ENCODE measurements at places on chromosomes 7 and 10. TPM values are rescaled to one million over a fixed set of nuclear protein-coding genes. Genes with fewer than 3 reads are reported as not detected.

The NXPH1 gene
- 0.17 TPM for total RNA-seq

The SAMD9 gene
- 5.3 TPM for total RNA-seq

The CALHM1 gene
- total RNA-seq: not detected

The CADPS2 gene
- 7.5 TPM for total RNA-seq

The UBTD1 gene
- total RNA-seq: 12.8 TPM

The PLPP4 gene
- total RNA-seq: not detected

DNA sequence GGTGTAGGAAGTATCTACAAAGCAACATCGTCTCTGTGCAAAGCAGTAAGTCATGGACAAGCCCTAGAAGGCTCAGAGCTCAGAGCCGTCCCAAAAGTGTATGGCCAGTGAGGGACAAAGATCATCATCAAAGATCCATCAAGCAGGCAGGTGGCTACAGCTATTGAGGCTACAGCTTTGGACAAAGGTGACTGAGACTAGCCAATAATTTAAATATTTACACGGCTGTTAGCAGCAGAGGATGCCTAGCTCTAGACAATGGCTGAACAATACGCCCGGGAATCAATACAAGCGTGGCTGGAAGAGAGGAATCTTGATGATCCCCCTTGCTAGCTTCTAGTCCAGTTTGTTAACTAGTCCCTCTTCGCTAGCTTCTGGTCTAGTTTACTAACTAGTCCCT, 17.9 kb downstream of the NMT2 start:
- H3K4me3 ChIP-seq: no peak overlapping the region
- no peaks in the 10 kb centered on the region for H3K36me3 ChIP-seq
- H3K4me1 ChIP-seq: no peaks in the 10 kb centered on the region
- H3K27me3 ChIP-seq: no peaks in the 10 kb centered on the region
- H3K27ac ChIP-seq: no peak overlapping the region

DNA sequence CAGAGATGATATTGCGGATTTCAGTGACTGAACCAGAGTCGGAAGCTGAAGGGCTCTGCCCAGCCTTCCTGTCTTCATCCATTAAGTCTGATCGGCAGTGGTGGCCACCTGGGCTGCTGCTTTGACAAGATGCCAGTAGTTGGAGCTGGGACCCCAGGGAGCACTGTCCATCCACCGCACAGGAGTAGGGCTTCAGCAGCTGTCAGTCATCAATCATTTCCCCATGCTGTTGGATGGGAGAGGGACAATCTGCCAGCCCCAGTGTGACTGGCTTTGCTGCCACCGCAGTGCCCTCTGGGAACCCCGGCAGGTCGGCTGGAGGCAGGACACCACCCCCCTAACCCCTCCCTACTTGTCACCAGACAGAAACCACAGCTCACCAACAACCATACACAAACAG, 23.0 kb upstream of the GPR146 start:
- no peaks in the 10 kb centered on the region for H3K4me1 ChIP-seq
- H3K4me3 ChIP-seq: no peak overlapping the region
- H3K36me3 ChIP-seq: peaks cover 14% of the 10 kb centered on the region
- H3K27me3 ChIP-seq: no peaks in the 10 kb centered on the region

GRCh38 chr10:79139124-79139835, 70.5 kb downstream of the ZMIZ1 start:
- H3K36me3 ChIP-seq: peaks cover 2% of the 10 kb centered on the region
- no peaks in the 10 kb centered on the region for H3K27me3 ChIP-seq
- no peak overlapping the region for H3K4me3 ChIP-seq
- DNase-seq: no peak
- H3K4me1 ChIP-seq: peaks cover 3% of the 10 kb centered on the region

- no peak overlapping the region for H3K27ac ChIP-seq
- no peaks in the 10 kb centered on the region for H3K27me3 ChIP-seq
- no peaks in the 10 kb centered on the region for H3K36me3 ChIP-seq
These were observed 428.9 kb upstream of the AUTS2 start for GRCh38 chr7:69169386-69169785.

DNA sequence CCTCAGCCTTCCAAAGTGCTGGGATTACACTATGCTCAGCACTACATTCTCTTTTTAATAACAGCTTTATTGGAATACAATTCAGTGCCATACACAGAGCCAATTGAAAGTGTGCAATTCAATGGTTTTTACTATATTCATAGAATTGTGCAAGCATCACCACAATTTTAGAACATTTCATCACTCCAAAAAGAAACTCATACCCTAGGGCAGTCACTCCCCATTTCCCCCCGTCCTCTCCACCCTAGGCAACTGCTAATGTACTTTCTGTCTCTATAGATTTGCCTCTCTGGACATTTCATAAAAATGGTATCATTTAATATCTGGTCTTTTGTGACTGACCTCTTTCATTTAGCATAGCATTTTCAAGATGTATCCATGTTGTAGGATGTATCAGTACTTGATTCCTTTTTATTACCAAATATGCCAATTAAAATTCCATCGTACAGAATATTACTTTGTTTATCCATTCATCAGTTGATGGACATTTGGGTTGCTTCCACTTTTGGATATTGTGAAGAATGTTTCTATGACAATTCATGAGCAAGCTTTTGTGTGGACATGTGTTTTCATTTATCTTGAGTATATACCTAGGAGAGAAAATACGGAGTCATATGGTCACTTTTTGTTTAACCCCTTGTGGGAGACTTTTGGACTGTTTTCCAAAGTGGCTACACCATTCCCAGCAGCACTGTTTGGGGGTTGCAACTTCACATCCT, 6.3 kb upstream of the XPNPEP1 start:
- H3K27ac ChIP-seq: no peak overlapping the region
- no peaks in the 10 kb centered on the region for H3K36me3 ChIP-seq
- no peak overlapping the region for H3K4me3 ChIP-seq
- H3K4me1 ChIP-seq: no peaks in the 10 kb centered on the region
- no peaks in the 10 kb centered on the region for H3K27me3 ChIP-seq

GRCh38 chr10:6579904-6580278, at the start of gene PRKCQ:
Gene PRKCQ, minus strand, starts transcription at chr10:6580276. Its CDS starts 65,141 bp downstream, at chr10:6515135.
- H3K4me3 ChIP-seq: peak within 1 kb of the TSS; percentile 65
- DNase-seq: no peak
- peak within 1 kb of the TSS; percentile 43 for H3K27ac ChIP-seq

DNA sequence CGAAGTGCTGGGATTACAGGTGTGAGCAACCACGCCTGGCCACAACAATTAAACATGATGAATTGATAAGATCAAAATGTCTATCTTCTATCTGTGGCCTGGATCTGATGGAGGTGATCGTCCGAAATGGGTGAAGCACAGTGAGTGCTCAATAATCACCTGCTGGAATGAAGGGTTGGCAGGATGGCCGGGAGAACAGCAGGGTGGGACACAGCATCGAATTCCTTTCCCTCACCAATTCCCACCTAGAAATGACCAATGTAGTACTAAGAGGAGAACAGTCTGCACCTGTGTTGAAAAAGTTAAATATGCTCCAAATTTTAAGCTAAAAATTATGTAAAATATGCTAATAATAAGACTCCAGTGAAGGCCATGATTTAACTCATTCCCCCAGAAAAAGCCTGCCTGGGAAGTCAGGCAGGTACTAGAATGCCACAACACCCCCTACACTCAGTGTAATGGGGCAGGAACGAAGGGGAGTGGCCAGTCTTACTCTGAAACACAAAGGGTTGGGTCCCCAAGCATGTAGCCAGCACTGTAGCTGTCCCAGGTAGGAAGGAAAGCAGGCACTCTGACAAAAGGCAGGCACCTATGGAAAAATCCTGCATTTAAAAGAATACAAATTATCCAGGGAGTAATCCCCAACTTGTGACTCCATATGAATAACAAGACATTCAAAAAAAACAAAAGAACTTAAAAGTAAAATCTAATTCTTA, 110.3 kb downstream of the VPS41 start:
- no peak overlapping the region for H3K4me3 ChIP-seq
- no peaks in the 10 kb centered on the region for H3K36me3 ChIP-seq
- H3K4me1 ChIP-seq: no peaks in the 10 kb centered on the region
- DNase-seq: no peak
- H3K27me3 ChIP-seq: no peaks in the 10 kb centered on the region

DNA sequence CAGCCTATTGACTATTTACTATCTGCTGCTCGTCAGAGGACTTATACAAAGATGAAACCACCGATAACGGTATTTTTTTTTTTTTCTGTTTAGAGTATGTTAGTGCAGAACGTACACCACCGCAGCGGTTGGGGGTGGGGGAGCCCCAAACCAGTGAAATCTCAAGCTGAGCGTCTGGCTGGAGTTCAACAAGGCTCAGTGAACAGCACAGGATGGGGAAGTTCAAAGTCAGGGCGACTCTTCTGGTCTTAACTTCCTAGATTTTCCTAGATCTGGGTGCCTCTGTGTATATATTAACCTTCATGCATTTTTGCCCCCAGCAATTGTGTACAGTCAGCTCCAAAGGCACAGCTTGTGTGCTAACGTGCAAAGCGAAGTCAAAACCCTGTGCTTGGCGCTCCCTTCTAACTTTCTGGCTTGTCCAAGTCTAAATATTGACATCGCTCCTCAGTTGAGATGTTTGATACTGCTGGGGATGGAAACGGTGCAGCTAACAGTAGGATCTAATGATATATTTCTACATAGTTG, 1.1 kb downstream of the RHOBTB1 start:
- H3K27ac ChIP-seq: no peak overlapping the region
- no peak for DNase-seq
- H3K4me3 ChIP-seq: peak overlapping the region; percentile 72

DNA sequence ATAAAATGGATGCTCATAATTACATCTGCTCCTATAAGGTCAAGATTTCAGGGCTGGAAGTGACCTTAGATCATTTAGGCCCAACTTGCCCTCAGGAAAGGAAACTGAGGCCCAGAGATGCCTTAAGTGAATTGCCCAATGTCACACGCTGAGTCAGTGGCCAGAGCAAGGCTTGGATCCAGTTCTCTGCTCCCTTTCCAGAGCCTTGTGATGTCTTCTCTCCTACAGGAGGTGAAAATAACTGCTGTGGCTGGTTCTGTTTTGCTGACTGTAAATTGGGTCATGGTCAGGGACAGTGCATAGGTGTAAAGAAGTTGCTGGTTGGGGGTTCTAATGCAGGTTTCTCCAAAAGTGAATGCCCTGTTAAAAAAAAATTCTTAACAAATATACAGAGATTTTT, 91.3 kb downstream of the TCF7L2 start:
- H3K36me3 ChIP-seq: peaks cover 55% of the 10 kb centered on the region
- no peak for DNase-seq
- H3K4me1 ChIP-seq: peaks cover 8% of the 10 kb centered on the region
- no peaks in the 10 kb centered on the region for H3K27me3 ChIP-seq
- H3K27ac ChIP-seq: no peak overlapping the region

- H3K36me3 ChIP-seq: no peaks in the 10 kb centered on the region
- no peak overlapping the region for H3K27ac ChIP-seq
- no peak for DNase-seq
- no peak overlapping the region for H3K4me3 ChIP-seq
These were observed 402.7 kb downstream of the IPMK start for GRCh38 chr10:57864765-57865680.

- no peak overlapping the region for H3K4me3 ChIP-seq
- no peaks in the 10 kb centered on the region for H3K27me3 ChIP-seq
- DNase-seq: no peak
- H3K36me3 ChIP-seq: no peaks in the 10 kb centered on the region
- no peaks in the 10 kb centered on the region for H3K4me1 ChIP-seq
These were observed 48.2 kb upstream of the FXYD4 start for GRCh38 chr10:43323245-43323644.

DNA sequence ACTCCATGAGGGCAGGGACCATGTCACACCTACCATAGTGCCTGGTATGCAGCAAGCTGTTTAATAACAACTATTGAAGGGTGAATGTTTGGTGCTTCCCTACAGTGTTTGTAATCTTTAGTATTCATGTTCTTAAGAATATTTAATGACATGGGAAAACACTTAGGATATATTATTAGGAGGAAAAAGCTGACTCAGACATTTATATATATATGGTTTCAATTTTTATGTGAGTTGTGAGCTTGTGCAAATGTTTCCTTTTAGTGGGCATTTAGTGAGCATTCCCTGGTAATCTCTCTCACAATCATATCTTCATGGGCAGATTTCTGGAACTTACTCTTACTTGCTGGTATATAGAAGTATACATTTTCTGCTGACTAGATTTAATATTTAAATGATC, 359.1 kb downstream of the EXOC4 start:
- H3K36me3 ChIP-seq: no peaks in the 10 kb centered on the region
- no peak for DNase-seq
- no peaks in the 10 kb centered on the region for H3K27me3 ChIP-seq
- H3K4me1 ChIP-seq: no peaks in the 10 kb centered on the region
- H3K4me3 ChIP-seq: no peak overlapping the region

DNA sequence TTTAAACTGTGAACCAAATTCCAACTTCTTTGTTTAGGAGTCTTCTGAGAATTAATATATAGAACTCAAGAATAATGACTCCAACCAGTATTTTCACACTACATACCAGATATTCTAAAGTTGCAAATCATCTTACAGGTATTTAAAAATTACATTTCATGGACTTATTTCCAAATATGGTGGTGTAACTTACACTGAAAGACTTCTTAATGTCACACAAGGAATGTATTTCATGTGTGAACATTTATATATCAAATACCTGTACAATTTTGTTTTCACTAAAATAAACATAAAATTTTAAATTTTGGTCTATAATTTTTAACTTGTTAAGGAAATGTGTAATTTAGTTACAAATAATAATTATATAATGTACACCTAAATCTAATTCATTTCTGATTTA, 2.6 kb upstream of the CDK6 start:
- DNase-seq: no peak
- H3K27me3 ChIP-seq: no peaks in the 10 kb centered on the region
- H3K36me3 ChIP-seq: no peaks in the 10 kb centered on the region
- no peak overlapping the region for H3K4me3 ChIP-seq
- no peak overlapping the region for H3K27ac ChIP-seq

GRCh38 chr10:59143544-59143943, 32.9 kb upstream of the PHYHIPL start:
- no peak overlapping the region for H3K27ac ChIP-seq
- no peak overlapping the region for H3K4me3 ChIP-seq
- no peaks in the 10 kb centered on the region for H3K36me3 ChIP-seq
- no peaks in the 10 kb centered on the region for H3K27me3 ChIP-seq
- no peak for DNase-seq
- H3K4me1 ChIP-seq: no peaks in the 10 kb centered on the region

DNA sequence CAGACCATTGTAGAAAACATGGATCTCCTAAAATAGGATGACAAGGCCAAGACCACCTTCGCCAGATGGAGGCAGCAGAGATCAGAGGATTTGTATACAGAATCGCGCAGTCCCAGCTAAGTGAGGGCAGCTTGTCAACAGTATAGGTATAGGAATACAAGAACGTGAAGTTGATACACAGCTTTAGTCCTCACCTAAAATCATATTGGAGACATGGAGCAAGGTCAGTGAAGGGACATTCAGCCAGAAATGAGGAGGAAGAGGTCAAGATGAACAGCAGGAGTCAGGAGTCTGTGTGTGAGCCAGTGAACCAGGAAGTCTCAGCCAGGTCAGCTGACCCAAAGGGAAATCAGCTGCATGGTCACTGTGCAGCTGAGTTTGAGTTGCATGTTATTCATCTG, 263.4 kb upstream of the PRKCQ start:
- no peaks in the 10 kb centered on the region for H3K36me3 ChIP-seq
- no peak overlapping the region for H3K27ac ChIP-seq
- H3K4me3 ChIP-seq: no peak overlapping the region
- DNase-seq: no peak
- H3K4me1 ChIP-seq: no peaks in the 10 kb centered on the region
